ENCODE measurements at places on chromosomes 3 and 15. TPM values are rescaled to one million over a fixed set of nuclear protein-coding genes. Genes with fewer than 3 reads are reported as not detected.

DNA sequence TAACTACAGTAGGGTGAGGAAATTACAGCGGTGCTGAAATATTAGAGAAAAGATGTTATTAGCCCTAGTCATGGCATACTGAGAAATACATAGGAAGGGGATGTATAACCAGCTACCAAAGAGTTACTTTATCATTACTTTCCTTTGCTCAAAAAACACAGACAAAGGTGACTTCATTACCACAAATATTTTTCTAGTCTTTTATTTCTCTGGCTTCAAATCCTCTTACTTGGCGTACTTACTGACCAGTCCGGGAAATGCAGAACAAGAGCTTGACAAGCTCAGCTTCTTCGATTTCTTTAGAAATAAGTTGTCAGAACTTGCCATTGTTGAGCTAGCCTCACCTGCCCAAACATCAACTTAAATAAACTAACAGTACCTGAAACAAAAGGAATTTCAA, 142.1 kb upstream of the TMCO5A start:
- DNase-seq, result no peak

DNA sequence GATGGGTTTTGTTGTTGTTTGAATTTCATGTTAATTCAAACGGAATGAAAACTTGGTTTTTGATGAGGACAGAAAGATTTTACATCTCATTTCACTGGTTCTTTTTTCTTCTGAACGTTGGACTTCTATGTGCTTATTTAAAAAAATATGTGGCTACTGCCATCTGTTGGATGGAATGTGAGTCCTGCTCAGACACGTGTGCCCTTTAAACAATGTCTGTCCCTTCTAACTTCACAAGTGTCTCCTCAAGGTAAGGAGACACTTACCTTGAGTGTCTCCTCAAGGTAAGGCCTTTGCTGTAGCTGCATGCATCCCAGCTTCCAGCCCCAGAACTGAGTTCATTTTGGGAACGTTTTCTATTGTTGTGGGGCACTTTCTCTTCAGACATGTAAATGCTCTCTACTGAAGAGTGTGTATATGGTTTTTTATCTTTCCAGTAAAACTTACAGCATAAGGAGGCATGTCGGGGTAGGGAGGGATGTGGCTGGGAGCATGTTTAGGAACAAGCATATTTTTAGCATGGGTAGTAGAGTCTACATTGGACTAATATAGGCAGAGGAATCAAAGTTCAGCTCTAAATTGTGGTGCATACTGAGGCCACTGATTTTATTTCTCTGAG, 63.1 kb upstream of the UBE3A start:
- DNase-seq, result no peak

- no peak for DNase-seq
Observed at GRCh38 chr3:193853511-193854219, 260.7 kb downstream of the OPA1 start.

DNA sequence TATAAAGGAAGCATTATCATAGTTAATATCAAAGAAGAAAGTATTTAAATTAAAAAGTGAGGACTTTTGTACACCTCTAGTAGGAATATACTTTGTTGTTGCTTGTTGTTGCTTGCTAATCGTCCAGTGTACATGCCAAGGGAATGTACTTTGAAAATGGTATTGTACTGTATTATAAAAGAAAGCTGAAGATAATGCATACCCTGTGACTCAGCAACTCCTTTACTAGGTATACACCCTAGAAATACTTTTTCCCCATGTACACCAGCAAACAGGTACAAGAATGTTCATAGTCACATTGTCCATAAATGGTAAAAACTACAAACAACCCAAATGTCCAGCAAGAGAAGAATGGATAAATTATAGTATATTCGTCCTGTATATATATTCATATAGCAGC, 12.0 kb downstream of the TTBK2 start:
- DNase-seq, result no peak

DNA sequence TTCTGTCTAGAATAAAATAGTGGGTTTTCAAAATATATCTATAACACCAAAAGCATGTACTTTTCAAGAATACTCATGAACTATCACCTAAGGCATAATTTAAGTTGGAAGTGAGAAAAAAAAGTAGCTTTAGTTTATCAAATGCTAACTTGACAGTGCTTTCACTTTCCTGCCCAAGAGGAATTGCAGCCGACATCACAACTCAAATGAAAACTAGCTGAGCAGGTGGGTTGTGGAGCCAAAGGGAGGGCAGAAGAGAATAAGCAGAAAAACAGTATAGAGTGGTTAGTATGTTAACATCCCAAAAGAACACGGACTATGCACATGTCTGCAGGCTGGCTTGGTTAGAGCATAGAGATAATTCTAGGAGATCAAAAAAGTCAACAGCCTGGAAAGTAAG, 120.9 kb downstream of the NEDD4 start:
- DNase-seq, result no peak

- no peak for DNase-seq
Observed at GRCh38 chr15:93359425-93360131, 270.6 kb upstream of the RGMA start.

Gene ZCWPW2
- not detected for total RNA-seq

Gene ALPK3
- total RNA-seq, result 1.3 TPM

Gene TM4SF1
- 60.4 TPM for total RNA-seq

Gene WDR73
- 11.1 TPM for total RNA-seq
